ENCODE measurements at places on chromosomes 6 and 20.

- no peak for DNase-seq
Observed at GRCh38 chr6:53539561-53539960, 5.3 kb downstream of the GCLC start.

- no peak for DNase-seq
Observed at GRCh38 chr6:25124216-25124715, 154.9 kb upstream of the CARMIL1 start.

- peak; percentile 18 for DNase-seq
Observed at GRCh38 chr6:154252678-154253077, 103.9 kb downstream of the IPCEF1 start.

DNA sequence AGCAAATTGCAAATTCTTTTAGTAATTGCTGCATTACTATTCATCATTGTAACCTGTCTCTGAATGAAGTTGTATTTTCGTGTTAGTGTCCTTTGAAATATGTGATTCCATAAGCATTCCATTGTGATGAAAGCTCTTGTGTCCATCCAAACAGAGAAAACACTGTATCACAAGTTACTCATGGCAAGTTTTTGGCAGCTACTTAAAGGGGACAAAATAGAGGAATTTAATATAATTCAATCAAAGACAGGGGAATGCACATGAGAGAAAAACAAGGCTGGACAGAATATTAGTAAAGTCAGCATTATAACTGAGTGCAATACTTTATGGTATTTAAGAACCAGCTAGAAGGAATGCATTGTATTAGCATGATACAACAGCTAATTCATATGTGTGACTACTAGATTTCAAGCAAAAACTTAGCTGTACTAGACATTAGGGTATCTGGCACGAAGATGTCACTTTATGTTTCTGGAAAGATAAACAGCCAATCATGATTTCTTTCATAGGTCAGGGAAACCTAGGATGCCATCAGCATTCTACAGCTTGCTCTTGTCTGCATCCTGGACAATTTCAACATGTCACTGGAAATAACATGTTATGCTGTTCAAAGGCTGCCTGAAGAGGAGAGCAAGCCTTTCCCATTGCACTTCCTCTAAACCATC, 270.6 kb upstream of the MARCKS start:
- peak; percentile 65 for DNase-seq

- DNase-seq, result no peak
Observed at GRCh38 chr6:43215066-43215465, 14.2 kb downstream of the DNPH1 start.

DNA sequence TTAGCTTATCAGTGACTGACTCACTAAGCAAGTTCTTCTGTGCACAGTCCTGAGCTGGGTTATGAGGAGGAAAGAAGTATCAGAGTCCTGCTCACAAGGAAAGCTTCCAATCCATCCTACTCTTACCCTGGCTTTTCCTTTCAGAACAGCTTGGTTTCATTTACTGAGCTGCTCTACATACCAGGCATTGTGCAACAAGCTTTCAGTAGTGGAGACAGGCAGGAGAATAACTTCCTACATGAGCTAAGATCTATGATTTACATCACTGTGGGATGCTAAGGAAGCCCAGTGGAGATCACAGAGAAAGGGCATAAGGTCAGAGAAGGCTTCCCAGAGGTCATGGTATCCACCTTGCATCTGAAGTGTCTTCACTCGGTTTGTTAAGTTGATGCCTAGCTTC, 144.5 kb downstream of the MAP3K7 start:
- peak; percentile 65 for DNase-seq

DNA sequence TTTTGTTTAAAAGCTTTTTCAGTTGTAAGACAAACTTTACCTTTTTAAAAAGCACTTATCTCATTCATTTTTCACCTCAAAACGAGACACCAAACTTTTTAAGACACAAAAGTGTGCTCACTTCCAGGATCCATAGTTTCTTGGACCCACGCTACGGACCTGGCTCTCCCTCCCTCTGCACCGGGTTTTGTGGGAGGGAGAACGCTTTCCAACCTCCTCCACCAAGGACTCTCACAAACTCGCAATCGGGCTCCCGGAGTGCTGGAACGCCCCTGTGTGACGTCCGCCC, 436 bp downstream of the CAGE1 start:
- DNase-seq, result peak; percentile 80

DNA sequence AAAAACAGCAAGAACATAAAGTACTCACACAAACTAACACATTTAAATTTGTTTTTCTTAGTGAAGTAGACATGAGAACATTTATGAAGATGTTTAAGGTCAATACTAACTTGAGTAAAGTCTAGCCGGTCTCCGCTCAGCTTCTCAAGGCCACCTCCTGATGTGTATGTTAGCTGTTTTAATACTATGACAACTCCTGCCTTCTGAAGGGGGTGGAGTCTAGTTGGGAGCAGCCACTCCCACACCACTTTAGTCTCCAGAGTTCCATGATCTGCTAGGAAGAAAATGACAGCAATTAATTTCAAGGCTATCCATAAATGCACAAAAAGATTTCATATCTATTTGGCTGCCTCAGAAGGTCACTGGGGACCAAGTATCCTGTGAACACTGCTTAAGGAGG, at the start of gene GSTA3:
Gene GSTA3, minus strand, starts transcription at position 168 of the 400 bp plus-strand sequence. CDS start 3,864 bp downstream, outside the sequence.
- no peak for DNase-seq

- no peak for DNase-seq
Observed at GRCh38 chr6:139325125-139325524, 33.3 kb upstream of the TXLNB start.

DNA sequence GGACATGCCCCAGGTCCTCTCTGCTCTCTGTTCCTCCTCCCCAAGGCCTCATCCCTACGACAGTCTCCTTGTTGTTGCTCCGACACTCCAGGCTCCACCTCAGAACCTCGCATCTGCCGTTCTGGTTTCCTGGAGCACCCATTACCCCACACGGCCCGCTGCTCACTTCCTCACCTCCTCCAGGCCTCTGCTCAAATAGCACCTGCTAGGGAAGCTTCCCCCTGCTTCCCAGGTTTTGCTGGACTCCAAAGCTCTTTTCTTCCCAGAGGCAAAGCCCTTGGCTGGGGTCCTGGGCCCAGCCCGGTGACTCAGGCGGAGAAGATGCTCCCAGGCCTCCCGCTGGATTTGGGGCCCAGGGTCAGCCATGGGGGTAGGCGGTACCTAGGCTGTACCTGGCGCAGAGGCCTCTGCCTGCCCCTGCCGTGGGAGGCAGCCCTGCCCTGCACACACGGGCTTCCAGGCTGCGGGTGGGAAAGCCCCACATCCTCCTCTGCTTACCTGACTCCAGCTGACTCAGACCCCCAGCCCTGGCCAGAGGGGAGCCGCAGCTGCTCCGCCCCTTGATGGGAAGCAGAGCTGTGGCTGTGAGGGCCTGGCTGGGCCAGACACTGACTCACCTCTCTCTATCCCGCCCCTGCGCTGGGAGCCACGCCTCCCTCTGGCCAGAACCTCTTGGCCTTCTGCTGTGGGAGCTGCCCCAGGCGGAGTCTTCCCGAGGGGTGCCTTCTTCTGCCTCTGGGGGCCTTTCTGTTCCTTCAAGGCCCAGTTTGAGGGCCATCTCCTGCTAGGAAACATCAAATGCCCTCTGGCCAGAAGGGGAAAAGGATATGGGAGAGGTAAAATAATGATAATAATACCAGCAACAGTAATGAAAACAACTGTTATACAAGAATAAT, 130.5 kb downstream of the CEBPB start:
- peak; percentile 97 for DNase-seq

DNA sequence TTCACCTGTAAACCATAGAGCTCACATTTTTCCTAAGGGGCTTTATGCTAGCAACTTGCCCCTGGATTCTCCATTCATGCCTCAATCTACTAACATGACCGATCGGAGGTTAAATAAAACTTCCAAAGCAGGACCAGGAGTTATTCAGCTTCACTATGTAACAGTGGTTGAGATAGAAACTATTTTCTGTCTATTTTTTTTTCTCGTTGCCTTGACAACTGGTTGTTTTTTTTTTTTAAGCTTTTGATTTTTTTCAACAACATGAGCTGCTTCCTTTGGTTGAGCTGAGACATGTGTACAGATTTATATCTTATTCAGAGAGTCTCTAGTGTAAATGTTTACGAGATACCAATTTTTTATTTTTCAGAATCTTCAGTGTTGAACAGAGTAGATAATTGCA, 85.7 kb downstream of the SHLD1 start:
- peak; percentile 58 for DNase-seq

DNA sequence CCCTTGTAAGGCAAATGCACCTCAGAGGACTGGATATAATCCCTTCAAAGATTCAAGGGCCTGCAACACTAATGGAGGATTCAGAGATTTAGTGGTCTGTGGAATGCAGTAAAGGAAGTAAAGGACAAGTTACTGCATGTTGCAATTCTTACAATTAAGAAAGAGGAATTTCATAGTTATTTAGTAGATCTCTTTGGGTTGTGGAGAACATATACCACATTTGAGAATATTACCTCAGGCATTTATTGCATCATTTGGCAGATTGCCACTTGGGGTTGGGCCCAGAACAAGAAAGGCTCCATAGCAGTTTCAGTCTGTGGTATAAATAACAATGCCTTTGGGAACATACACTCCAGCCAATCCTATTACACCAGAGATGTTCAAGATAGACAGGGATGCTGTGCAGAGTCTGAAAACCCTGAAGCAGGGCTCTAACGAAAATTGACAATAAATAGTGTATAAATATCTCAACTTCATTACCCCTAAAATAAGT, 20.9 kb upstream of the EPM2A start:
- DNase-seq, result peak; percentile 98

DNA sequence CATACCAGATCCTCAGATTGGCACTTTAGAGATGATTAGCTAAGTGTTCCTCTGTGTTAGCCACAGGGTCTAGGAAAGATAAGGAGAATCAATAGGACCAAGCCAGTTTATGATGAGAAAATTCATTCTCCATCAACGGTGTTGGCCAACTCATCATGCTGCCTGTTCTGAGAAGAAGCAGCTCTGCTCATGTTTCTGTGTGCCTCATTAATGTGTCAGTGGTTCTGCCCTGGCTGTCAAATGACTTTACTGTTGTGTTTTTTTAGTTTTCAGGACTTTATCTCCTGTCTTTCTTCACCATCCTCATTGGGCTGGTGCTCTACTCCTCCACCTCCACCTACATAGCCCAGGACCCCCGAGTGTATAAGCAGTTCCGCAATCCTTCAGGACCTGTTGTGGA, 234.3 kb upstream of the PLN start:
- no peak for DNase-seq

DNA sequence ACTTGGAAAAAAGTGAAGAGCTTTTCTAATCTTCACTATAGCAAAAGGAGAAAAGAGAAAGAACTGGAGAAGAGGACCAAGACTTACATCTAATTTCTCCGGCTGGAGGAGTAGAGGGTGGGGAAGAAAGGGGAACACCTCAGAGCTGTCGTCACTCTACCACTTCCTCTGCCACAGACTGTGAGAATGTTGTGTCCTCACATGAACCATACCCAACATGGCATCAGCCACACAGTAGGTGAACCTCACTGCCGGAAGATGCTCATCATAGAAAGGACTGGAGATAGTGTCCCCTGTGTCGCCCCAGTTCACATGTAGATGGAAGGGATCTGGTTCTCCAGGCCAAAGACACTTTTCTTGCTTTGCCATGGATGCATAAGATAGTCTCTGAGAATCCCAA, 604.4 kb upstream of the NOX3 start:
- DNase-seq, result no peak

DNA sequence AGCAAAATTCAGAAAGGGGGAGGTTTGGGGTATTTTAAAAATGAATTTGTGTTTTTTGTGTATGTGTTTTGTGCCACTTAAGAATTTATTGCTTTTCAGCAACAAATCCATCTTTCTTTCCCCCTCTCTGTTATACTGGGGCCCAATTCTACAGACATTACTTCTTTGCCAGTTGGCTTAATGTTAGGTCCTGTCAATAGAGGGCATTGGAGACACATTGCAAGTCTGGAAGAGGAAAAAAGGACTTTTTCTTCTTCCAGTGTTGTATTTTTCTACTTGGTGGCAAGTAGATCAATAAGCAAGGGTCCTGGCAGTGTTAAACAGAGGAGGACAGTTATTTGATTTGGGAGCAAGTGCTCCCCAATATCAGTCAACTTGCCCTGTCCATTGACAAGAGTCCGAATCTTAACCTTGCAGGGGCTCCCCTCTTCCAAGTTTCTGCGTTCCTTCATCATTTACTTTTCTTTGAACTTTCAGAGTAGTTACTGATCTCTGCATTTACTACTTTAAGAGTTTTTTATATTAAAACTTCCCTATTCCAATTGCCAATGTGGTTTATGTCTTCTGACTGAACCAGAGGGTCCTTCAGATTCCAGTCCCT, 23.4 kb downstream of the SCML4 start:
- no peak for DNase-seq

DNA sequence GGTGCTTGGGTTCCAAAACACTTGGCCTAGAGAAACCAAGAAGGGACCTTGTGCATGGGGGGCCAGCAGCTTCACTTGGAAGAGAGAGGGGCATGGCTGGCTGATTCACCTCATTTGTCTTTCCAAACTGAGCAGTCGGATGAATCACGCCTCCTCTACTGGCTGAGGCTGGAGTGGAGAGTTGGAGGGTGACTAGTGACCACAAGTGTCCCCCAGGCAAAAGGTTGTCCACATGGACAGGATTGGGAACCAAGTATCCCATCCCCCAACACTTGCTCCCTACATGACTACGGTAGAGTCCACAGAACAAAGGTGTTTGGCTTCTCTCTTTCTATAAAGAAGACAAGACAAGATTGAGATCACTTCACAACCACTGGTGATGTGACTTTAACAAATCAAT, 875.6 kb downstream of the QKI start:
- no peak for DNase-seq

GRCh38 chr6:106511288-106512047, 117.8 kb downstream of the RTN4IP1 start:
- peak; percentile 15 for DNase-seq

DNA sequence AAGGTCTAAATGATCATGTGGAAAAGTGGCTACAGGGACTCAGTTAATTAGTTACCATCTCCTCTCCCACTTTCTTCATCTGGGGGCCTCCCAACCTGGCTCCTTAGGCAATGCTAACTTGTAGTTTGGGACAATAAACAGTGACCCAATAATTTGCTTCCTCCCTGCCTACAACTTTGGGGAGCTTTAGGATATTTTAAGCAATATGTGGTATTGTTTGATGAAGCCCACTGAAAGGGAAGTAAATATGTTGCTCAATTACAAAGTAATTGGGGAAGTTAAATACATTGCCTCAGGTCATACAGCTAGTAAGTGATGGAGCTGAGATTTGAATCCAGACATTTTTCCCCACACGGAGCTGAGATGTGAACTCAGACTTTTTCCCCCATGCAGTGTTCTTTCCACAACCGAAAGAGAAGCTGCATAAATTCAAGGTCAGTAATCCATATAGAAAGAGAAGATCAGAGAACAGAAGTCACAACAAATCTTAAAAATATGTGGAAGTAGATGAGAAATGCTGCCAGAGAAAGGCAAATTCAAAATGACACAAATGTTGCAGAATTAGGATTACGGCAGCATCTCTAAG, 26.6 kb downstream of the ZHX3 start:
- no peak for DNase-seq

- DNase-seq, result no peak
Observed at GRCh38 chr6:40334496-40335270, 252.5 kb downstream of the LRFN2 start.

GRCh38 chr20:24337069-24337468, 132.4 kb upstream of the SYNDIG1 start:
- DNase-seq, result peak; percentile 31
